ENCODE measurements at places on chromosomes 6 and 20.

GRCh38 chr20:49572857-49573256 lies 4.9 kb upstream of the PTGIS start:
- no peak for DNase-seq

DNA sequence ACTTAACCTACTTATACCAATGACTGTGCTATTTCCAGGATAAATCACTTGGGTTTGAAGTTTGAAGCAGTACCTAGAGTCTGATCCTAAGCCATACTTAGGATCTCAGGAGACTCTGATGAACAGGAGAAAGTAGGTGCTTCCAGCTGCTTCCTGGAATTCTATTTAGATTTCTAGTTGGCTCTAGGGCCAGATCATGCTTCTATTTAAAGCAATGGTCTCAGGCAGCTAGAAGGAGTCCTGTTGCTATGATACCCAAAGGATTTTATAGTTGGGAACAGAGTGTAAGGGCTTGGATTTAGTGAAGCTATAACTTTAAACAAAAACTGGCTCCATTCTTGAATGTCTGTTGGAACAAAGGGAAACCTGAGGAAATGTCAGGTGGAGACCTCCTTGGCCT lies 52.4 kb upstream of the TINAG start:
- peak; percentile 7 for DNase-seq

DNA sequence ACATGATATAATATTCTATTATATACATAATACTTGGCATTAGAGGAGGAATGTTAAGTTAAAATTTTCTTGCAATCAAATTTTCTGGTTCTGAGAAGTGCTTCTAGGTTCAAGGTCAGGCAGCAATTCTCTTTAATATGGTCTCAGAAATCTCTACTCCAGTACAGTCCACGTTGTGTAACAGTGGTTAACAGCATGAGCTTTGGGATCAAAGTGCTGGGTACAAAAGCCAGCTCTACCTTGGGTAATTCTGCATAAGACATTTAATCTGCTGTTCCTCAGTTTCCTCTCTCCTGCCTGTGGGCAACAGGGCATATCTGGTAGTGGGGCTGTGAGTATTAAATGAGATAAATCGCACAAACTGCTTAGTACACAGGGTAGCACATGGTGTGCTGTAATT lies 437.8 kb downstream of the CDC5L start:
- DNase-seq, result no peak

GRCh38 chr6:149077208-149077607 lies 240.3 kb upstream of the TAB2 start:
- DNase-seq, result peak; percentile 99

DNA sequence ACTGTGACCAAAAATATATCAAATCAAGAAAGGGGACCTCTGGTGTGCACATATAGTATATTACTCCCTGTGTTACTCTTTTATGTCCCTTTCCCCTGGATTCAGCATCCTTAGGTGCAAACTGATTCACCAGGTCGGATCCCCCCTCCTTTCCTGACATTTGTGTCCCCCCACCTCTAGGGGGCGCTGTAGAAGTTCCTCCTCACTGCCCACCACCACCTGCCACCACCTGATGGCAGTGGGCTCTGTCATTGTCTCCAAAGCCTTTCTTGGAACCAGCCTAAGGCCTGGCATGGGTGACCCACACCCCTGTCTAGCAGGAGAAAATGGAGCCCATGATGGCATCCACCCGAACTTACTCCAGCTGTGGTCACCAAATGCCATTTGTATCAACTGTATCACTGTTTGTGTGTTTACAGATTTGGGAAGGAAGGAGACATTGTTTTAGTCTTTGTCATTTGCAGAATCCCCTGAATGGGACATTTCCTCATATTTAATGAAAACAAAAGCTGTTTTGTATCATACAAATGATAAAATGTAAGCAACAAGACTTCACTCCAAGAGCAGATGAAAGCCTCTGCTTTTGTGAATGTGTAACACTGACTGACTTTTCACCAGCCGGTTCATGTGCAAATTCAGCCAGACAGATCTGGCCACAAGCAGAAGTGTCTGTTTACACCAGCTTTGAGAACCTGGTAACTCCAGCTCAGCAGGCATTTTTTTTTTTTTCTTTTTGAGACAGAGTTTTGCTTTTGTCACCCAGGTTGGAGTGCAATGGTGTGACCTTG lies 66.2 kb downstream of the ARMC2 start:
- no peak for DNase-seq

DNA sequence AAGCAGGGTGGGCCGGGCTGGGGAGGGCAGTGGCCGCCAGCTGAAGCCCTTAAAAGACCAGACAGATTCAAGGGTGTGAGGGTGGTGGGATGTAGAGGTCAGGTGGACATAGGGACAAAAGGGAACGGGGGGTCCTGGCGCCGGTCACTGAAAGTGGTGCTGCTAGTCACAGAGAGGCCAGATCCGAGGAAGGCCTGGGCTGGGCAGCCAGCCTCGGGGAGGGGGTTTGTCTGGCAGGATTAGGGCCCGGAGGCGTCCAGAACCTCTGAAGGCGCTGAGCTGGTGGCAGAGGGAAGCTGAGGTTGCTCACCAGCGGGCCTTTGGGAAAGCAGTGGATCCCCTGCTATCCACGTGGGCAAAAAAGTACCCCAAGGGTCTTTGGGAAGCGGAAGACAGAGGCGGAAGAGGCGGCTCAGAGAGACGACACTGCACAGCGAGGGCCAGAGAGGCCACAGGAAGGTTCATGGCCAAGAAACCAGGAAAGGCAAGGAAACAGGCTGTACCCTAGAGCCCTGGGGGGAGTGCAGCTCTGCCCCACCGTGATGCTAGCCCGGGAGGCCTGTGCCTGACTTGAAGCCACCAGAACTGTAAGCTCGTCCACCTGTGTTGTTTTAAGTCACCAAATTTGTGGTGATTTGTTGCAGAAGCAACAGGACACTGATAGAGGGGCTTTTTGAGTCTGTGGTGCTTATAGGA lies 106.0 kb downstream of the TMEM242 start:
- DNase-seq, result no peak

GRCh38 chr6:14275493-14275851 lies 157.9 kb downstream of the CD83 start:
- DNase-seq, result no peak

DNA sequence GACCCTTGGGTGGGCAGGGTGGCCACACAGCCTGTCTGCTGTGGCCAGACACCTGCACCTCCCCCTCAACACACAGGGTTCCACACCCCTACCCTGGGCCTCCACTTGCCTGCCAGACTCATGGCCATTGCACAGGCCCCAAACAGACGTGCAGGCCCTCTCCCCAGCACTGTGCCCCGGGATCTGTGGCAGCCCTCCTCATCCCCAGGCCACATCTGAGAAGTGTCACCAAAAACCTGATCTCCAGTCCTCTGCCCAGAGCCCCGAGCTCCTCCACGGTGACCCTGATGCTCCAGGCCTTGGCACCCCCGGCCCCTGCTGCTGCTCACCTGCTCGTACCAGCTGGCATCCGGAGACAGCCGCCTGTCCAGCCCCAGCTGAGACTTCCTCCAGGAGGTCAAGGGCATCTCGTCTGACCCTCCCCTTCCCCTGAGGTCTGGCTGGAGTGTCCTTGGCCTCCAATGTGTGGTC lies 160.1 kb downstream of the DLL1 start:
- DNase-seq, result no peak

DNA sequence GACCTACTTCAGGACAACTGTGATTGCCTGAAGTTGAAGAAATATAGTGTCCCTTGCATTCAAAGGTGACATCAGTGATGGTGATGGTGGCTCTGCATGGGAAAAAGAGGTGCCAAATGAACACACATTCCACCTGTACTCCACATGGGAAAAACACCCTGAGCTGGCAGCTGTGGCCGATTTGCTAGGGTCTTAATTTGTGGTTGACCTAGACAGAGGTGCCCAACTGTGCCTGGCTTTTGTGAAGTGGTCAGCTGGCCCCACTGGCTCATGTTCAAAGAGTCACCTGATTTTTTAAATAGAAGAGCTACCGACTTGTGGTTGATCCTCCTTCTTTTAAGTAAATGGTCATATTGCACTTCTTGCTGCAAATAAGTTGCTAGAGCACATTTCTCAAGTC lies 7.6 kb upstream of the GCNT2 start:
- DNase-seq, result no peak

- DNase-seq, result peak; percentile 51
These were observed 568 bp downstream of the PREP start for GRCh38 chr6:105402090-105402938.

- no peak for DNase-seq
These were observed 707.7 kb downstream of the KIF16B start for GRCh38 chr20:15865553-15865952.

DNA sequence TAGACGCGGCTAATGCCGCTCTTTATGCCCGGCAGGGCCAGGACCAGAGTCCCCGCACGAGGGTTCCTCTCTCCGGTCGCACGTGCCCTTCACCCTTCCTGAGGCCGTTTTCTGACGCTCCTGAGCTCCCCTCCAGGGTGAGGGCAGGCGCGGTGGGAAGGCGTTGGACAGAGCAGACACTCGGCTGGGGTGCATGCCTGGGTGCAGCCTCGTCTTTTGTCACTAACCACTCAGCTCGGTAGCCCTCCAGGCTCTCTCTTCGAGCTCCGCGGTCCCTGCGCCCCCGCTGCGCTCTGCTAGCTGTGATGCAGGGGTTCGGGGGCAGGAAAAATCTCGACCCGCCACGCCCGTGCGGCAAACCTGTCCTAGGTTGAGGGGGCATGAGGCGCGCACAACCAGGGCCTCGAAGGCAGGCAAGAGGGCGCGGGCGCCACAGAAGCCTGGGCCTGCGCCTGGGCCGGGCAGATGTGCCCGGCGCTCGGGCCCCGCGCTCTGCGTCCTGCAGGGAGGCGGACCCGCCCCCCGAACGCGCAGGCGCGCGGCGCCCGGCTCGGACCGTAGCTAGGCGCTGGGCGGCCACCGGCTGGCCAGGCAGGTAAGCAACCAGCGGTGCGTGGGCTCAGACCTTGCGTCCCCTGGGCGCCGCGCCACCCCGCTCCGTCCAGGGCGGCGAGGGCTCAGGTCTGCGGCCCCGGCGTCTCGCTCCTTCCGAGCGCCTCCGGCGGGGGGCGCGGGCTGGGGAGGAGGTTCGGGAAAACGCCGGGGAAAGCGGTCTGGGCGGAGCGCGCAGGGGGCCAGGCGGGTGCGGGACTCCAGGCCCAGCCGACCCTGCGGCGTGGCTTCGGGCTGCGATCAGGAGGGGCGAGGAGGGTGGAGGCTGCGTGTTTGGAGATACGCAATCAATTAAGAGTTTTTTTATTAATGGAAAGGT lies at the start of gene L3MBTL1:
Gene L3MBTL1 (plus strand): TSS at position 548 of the 931 bp plus-strand sequence. CDS start 5,807 bp downstream, outside the sequence.
- peak; percentile 44 for DNase-seq

- DNase-seq, result no peak
These were observed 37.4 kb downstream of the VEGFA start for GRCh38 chr6:43807228-43808061.

GRCh38 chr20:24578567-24579415 lies 109.4 kb downstream of the SYNDIG1 start:
- no peak for DNase-seq

- no peak for DNase-seq
These were observed 868.9 kb downstream of the EPHA7 start for GRCh38 chr6:92550501-92550900.

GRCh38 chr20:32924781-32925180 lies 66.1 kb downstream of the EFCAB8 start:
- DNase-seq, result no peak

DNA sequence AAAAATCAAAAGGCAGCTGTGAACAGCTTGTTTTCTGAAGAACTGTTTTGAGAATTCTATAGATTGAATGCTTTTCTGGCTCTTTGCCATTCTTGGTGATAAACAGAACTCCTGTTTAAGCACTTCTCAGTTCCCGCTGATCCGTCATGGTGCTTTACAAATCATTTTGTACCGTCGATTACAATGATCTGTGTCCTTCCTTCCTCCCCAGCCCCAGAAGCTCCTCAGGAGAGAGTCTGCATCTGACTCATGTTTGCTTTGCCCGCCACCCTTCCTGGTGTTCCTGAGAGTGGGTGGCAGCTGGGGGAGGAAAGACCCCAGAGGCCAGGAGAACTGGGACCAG lies 538.6 kb upstream of the MARCKS start:
- DNase-seq, result no peak

GRCh38 chr20:3082306-3082951 lies 2.1 kb downstream of the AVP start:
- DNase-seq, result no peak

DNA sequence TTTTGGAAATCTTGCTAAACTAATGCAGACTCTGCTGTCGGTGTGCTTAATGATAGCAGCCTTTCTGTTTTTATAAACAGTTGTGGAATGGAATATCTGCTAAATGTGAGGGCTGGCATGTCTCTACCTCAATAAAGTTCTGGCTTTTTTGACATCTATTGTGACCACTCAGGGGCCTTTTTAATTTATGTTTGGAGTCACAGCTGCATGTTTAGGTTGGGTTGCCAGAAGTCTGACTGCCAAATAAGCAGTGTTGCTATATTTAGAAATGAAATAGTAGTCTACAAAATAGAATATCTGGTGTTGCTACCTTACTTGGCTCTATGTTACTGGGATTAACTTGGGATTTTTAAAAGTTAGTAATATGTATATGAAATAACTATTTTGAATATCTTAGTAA lies 125.1 kb upstream of the LOC128125822 start:
- no peak for DNase-seq

DNA sequence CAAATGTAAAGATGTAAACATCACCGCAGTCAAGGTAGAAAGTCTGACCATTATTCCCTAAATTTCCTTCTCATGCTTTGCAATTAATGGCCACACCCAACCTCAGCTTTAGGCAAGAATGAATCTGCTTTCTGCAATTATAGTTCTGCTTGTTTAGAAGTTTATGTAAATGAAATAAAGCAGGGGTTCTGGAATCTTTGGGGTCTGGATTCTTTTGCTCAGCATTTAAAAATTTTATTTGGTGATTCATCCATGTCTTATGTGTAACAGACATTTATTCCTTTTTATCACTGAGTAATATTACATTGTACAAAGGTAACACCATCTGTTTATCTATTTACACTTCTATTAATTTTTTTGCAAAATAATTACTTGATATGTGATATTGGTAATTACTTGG lies 613.6 kb downstream of the UTRN start:
- no peak for DNase-seq

- peak; percentile 71 for DNase-seq
These were observed 45.0 kb upstream of the FUCA2 start for GRCh38 chr6:143556529-143556928.
